Activated effector memory CD4-positive, alpha-beta T cell treated with Interleukin-2 at 50 U/mL for 16 hours (primary cell): ENCODE measurements at places on chromosomes 2 and 18.

- no peak for DNase-seq
Measured at GRCh38 chr2:239745386-239746227, 279.5 kb downstream of the NDUFA10 start.

DNA sequence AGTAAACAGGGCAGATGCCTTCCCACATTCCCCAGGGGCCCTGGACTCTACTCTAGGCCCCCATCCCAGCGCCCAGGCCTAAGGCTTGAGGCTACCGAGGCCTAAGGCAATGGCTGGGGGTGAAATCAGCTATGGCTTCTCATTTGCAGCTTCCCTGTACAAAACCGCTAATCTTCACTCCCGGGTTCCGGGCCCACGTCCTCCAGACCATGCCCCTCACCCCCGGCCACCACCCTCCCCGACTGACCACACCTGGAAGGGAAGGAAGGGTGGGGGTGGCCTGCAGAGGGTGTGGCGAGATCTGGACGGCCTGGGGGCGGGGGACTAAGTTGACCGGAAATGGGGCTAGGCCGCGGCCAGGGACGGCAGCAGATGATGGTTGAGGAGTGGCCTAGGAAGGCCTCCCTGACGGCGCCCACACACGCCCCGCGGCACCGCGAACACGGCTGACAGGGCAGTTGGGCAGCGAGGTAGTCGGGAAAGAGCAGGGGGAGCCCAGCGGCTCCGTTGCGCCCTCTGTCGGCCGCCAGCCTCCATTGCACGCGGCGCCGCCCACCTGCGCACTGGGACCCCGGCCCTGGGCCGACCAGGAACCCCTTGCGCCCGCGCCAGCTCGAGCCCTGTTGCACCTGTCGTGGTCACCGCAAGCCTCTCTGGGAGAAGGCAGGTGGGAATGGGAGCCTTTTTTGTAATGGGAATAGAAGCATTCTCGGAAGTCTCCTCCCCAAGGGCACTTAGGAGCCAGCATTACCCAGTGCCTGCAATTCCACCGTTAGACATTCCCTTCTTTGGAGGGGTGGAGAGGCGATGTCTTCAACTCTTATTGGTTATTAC is 117.1 kb upstream of the STPG4 start:
- DNase-seq, result peak; percentile 39

DNA sequence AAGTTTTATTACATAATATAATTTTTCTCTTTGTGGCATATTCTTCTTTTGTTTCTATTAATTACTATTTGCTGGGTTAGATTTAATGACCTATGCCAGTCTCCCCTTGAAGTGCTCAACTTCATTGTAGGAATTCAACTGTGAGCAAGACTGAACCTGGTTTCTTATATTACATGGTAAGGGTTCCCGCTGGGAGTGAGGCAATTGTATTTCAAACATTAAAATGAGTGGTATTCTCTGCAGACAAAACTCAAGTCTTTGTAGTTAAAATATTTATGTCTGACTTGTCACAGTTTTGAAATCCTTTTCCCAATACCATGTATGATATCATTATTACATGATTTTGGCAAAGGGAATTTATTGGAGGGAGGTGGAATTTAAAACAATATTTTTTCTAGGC is 278.7 kb downstream of the GULP1 start:
- DNase-seq, result no peak

DNA sequence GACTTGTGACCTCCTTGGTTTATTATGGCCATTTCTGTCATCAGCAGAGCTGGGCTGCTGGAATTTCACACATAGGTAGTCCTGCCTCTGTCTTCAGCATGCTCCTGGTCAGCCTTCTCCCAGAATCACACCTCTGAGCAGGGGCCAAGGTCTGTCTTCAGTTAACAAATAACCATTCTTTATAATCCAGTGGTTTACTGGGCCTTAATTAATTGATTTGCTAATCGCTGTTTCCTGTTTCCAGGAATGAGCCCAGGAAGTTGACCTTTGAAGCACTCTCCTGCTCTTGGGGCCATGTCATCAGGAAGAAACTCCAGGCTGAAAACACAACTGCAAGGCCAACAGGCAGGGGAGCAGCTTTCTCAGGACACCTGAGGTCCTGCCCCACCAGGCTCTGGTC is 278.5 kb downstream of the SRBD1 start:
- DNase-seq, result no peak

- DNase-seq, result no peak
Measured at GRCh38 chr18:8332286-8332685, 277.0 kb upstream of the RAB12 start.

DNA sequence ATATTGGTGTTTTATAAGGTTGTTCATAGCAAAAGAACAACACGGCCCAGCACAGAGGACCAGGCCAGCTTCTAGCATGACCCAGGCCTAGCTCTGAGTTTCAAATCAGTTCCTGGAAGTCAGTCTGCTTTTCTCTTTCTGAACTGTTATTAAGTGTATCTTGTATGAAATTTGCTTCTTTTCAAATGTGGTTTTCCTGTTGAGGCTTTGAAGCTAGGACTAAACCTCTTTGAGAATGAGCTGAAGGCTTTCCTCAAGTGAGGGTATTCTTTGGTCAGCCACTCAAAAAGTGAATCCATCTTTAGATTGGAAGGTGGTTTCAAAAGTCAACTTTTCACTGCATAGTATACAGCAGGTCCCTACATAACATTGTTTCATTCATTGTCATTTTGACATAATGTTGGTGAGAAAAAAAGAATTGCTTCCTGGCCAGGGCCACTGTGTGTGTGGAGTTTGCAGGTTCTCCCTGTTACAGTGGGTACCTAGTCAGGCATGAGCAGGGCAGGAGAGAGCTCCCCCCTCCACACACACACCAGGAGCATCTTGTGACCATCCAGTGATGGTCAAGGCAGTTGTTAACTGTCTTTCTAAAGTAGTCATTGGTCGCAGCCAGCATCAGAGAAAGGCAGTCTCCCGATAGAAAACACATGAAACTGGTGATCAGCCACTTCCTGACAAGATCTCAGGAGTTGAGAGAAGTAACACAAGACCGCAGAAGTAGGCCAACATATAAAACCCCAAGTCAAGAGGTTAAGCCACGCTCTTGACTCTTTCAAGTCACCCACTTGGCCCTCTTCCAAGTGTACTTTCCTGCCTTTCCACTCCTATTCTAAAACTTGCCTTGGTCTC is 6.7 kb upstream of the ACAA2 start:
- peak; percentile 16 for DNase-seq

DNA sequence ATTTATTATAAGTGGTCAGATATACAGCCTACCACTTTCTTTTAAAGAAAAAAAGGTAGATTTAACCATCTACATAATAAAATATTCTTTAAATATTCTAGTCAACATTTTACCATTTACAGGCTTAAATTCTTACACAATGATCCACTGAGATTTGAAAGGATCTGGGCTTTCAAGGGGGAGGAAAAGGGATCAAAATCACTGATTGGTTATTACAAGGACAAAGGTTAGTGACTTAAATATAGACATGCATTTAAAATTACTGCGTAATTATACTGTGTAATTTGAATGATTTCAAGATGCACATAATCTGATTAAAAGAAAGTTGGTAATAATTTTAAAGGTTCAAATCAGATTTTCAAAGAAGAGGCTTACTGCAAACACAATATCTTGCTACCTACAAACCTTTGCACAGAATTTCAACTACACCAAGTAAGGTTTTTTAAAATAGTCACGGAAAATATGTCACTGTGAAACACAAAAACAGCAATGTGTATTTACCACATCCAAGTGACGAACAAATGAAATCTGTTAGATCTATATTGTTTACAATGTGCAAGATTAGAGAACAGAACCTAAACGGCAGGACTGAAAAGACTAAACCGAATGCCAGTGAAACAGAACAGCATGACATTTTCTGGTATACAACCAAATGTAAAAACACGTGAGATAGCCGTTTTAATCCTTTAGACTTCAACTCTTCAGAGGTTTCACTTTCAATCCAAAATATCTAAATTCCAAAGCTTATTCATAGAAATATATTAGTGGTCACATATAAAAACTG is 40.8 kb downstream of the RTN4 start:
- no peak for DNase-seq

- DNase-seq, result no peak
Measured at GRCh38 chr2:24174851-24175277, at the start of gene FAM228A. TSS of gene FAM228A (plus strand) at chr2:24175053. CDS start at chr2:24175481, 428 bp downstream.

DNA sequence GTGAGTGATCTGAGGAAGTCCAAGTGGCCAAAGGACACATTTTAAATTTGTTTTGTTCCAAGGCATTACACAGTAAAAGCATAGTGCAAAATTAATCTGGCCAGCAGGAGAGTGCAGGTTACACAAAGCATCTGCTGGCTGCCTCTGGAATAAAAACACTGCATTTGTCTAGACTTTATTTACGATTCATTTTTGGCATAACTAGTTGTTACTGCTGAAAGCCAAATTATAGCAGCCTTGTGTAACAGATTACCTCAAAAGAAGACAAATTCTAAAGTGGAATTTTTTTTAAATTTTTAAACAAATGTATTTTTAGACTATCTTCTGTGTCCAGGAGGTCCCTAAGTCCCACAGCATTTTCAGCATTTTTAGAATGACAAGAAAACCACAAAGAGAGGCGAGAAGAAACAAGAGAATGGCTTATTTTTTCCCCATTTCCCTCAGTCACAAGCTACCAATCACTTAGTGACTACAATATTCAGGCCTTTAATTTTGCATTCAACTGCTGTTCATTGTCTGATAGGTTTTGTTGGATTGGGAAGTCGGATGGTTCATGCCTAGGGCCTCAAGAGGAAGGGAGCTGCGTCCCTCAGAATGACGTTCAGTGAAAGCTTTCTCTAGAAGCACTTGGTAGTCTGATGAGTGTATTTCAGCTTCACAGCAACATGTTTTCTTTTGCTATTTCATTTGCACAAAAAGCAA is 46.0 kb downstream of the TMEFF2 start:
- DNase-seq, result no peak

GRCh38 chr2:111050701-111051376 is 69.9 kb upstream of the BCL2L11 start:
- DNase-seq, result no peak

GRCh38 chr2:241011751-241012510 is 13.5 kb downstream of the SNED1 start:
- no peak for DNase-seq

DNA sequence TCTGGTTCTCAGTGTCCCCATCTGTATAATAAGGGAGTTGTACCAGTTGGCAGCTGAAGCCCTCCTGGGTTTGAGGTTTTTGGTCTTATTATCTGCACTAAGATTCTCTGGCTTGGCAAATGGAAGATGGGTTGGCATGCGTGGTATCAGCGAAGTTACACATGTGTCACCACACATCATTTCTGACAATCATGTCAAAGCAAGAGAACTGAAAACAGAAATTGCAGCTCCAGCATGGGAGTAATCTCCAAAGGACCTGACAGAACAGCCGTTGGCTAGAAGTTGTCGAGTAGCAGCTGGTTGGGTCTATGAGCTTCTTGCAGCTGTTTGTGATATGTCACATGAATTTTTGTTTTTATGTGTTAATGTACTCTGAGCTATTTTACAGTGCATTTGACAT is 317.4 kb downstream of the SLC4A3 start:
- no peak for DNase-seq

DNA sequence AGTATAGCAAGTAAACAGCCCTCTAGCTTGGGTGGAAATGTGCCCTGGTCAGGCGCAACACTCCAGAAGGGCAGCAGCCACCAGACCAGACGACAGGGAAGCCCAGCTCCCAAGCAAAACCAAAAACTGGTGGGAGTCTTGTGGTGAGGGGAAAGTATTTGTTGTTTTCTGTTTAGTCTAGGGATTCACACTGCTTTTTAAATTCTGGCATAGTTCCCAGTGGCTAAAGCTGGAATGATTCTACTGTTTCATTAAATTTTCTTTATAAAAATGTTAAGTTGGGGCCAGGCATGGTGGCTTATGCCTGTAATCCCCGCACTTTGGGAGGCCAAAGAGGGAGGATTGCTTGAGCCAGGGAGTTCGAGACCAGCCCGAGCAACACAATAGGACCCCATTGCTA is 38.5 kb downstream of the MERTK start:
- no peak for DNase-seq

DNA sequence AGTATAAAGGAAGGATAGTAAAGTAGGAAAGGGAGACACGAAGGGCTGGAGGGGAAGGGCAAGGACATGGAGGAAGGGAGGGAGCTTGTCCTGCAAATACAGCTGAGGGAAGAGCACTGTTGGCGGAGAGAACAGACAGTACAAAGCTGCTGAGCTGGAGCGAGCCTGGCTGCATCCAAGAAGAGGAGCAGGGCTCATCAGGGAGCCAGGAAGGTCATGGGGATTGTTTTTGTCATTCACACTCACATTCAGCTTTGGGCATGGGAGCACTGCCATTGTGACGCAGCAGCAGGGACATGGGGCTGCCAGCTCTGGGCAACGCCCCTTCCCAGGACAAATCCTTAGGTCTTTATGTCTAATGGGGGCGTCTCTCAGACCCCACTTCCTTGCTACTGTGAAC is 125.1 kb downstream of the COPS8 start:
- DNase-seq, result no peak

DNA sequence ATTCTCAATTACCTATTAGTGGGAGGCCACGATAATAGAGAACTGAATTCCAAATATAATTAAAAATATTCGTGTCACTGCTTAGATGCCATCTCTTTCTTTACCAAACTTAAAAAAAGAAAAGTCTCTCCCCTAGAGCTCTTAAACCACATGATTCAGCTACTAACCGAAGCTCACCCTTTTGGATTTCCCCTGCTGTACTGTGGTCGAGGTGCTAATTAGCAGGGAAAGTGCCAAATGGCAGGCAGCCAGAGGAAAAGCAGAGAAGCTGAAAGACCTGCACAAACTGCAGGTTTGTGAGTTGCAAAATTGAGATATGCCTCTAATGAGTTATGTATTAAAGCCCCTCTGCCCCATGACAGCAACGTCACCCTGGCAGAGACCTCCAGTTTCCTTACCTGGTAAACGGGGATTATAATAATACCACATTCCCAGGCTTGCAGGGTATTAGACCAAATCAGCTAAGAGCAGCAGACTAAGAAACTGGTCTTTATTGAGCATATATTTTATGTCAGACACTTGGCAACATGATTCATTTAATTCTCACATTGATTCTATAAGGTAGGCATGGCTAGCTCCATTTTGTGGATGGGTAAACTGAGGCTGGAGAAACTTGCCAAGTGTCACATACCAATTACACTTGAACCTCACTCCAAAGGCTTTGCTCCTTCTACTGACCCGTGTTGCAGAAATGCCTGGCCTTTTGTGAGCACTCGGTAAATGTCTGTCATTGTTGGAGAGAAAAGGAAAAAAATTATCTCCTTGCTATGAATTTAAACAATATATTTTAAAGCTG is 259.7 kb downstream of the LPIN1 start:
- peak; percentile 51 for DNase-seq
